ENCODE measurements at places on chromosomes 16 and 17.
A peak's percentile ranks its signal among the peaks of the same experiment; 100 is the strongest.

- no peak for DNase-seq
Measured at GRCh38 chr17:13883659-13884058, 185.6 kb upstream of the COX10 start.

DNA sequence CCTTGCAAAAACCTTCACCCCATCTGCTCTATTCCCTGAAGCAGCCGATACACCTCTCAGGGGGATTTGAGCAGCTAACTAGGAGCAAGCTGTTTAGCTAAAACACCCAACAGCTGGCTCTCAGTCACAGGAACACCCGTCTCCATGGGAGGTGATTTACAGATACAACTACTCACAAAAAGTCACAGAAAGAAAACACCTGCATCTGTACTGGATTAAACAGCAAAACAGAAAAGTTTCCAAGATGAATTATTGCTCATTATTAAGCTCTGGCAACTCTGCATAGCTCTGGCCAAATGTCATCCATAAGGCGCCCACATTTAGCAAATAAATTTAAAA lies 22.3 kb downstream of the GJC1 start:
- no peak for DNase-seq

- DNase-seq, result peak; percentile 48
Measured at GRCh38 chr16:85103114-85104079, 8.9 kb downstream of the CIBAR2 start.

GRCh38 chr16:22373662-22374310 lies 633 bp downstream of the CDR2 start:
- peak; percentile 85 for DNase-seq

- DNase-seq, result no peak
Measured at GRCh38 chr17:80195671-80196529, 24.2 kb downstream of the SGSH start.

- peak; percentile 80 for DNase-seq
Measured at GRCh38 chr17:77676237-77676661, 282.3 kb upstream of the TNRC6C start.

DNA sequence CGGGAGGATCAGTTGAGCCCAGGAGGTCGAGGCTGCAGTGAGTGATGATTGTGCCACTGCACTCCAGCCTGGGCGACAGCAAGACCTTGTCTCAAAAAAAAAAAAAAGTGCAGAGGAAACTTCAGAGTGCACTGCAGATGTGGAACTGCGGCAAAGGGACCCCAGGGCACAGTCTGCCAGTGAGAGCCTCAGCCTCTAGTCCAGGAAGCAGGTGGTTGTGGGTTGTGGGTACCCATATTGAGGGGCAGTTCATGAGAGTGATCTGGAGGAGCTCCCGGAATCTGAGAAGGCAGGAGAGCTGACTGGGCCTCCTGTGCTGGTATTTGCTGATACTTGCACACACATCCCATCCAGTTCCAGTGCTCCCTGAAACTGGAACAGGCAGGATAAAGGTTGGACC lies 13.1 kb downstream of the FOXN1 start:
- DNase-seq, result no peak

DNA sequence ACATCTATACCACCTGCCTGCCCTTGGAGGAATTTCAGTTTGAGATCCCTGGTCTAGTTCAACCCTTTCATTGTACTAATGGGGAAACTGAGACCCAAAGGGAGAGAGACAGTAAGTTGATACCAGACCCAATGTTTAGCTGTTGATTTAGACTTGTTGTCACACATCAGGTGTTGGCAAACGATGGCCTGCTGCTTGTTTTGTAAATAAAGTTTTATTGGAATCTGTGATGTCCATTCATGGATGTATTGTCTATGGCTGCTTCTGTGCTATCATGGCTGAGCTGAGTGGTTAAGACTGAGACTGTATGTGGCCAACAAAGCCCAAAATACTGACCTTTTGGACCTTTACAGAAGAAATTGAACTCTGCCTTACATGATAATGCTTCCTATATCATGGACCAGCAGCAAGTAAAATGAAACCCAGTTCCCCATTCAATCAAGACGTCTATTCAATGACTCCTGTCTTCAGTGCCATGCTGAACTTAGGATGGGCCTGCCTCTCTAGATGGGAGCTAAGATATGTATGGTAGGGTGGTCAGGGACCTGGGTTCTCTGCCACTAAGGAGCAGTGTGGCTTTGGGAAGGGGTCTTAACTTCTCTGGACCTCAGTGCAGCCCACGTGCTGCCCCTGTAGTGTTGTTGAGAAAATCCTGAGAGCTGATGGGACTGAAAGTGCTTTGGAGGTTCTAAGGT lies 111.0 kb downstream of the IRX5 start:
- no peak for DNase-seq

DNA sequence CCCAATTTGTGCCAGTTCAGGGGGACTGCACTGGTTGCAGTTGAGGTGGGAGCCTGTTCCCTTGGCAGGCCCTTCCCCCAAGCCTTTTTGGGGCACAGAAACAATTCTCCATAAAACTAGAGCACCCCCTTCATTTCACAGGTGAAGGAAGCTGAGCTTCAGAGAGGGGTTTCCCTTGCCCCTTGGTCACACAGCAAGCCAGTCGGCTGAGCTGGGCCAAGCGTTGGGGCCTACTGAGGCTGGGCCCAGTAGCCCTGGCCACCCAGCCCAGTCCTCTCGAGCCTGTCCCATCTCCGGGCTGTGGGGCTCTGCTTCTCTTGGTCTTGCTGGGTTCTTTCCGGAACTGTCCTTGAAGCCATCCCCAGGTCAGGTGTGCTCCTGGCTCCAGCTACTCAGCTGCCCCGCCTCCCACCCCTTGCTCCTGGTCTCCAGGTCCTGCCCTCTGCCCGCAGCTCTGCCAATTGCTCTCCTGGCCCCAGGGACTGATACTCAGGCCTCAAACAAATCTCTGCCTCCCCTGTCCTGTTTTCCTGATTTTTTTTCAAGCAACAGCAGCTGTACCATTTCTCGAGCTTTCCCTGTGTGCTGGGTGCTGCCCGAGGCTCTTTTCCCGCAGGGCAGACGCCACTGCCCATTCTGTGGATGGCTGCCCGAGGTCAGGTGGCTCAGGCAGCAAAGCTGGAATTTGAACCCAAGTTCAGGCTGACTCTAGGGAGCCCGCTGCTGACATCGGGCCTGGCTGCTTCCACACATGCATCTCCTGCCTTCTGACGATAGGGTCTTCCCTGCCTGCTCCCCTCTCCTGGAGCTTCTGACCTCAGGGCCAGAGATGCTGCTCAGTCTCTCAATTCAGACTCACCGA lies 87.4 kb upstream of the NKD1 start:
- no peak for DNase-seq

GRCh38 chr16:11084484-11084875 lies 140.1 kb downstream of the CLEC16A start:
- DNase-seq, result no peak

GRCh38 chr16:5019775-5020174 lies 14.0 kb downstream of the NAGPA start:
- no peak for DNase-seq

- DNase-seq, result no peak
Measured at GRCh38 chr16:65123396-65124211, 1.7 kb upstream of the CDH11 start.

DNA sequence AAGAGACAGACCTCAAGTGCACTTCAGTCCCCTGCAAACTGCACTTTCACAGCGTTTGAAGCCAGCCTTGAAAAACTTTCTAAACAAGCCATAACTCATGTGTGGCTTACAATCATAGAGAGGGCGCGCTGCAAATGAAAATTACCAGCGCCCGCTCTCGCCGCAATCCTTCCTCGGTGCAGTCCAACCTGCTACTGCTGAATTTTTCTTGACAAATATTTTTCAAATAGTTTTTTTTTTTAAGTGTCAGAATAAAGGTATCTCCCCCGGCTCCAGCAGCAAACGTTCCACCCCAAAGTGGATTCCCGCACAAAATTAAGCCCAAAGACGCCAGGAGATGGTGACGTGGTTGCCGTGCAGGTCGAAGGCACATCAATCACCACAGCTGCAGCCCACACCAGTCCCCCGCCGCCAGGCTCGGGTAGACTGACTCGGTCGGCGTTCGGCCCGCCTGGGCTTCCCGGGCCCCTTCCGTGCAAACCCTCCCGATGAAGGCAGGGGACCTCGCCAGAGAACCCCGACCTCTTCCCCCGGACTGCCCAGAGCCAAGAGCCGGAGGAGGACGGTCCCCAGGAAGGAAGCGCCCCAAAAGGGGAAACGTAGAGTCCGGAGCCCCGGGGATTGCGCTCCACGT lies 630 bp downstream of the GRB2 start:
- DNase-seq, result peak; percentile 70

GRCh38 chr17:1422885-1423284 lies 22.9 kb upstream of the YWHAE start:
- no peak for DNase-seq

- DNase-seq, result no peak
Measured at GRCh38 chr17:36185416-36185815, 9.0 kb upstream of the TBC1D3B start.

All from Right ventricle myocardium inferior (tissue), 1 donor.